ENCODE measurements at places on chromosomes 1 and 21.
A peak's percentile ranks its signal among the peaks of the same experiment; 100 is the strongest.

- DNase-seq, result peak; percentile 68
Observed at GRCh38 chr1:150578272-150579109, 919 bp downstream of the MCL1 start.

GRCh38 chr1:115310581-115311473, 27.2 kb downstream of the NGF start:
- no peak for DNase-seq

GRCh38 chr1:247211339-247211738, 39.5 kb upstream of the ZNF124 start:
- DNase-seq, result no peak

- DNase-seq, result no peak
Observed at GRCh38 chr1:23556635-23557470, 2.4 kb downstream of the ID3 start.

GRCh38 chr1:4674117-4674516, 19.7 kb downstream of the AJAP1 start:
- DNase-seq, result no peak

GRCh38 chr1:40095806-40096205, 1.2 kb downstream of the PPT1 start:
- DNase-seq, result no peak

DNA sequence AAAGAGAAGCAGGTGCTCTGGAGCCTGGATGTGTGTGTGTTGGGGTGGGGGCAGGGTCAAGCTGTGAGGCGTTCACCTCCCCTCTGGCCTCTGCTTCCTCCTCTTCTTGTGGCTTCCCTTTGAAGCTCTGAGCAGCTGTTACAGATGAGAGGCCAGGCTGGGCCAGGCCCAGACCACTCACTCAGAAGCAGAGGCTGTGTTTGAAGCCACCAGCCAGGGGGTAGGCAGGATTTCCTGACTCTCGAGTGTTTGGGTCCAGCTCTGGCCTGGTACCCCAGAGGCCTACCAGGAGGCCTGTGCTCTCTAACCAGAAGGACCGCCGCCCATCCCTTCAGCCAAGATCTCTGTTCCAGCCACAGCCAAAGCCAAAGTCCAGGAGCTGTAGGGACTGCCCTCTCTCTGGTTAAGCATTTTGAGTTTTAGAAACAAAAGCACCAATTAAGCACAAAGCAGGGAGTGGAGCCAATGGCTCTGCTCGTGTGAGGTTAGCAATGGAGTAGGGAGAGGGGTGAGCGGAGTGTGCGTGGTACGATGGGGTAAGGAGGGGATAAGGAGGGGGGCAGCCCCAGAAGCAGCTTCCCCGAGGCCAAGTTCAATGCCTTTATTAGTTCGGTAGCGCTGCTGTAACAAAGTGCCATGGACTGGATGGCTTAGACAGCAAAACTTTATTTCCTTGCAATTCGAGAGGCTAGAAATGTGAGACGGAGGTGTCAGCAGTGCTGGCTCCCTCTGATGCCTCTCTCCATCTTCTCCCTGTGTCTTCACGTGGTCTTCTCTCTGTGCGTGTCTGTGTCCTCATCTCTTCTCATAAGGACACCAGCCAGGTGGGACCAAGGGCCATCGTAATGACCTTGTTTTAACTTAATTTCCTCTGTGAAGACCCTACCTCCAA, 20.5 kb downstream of the RCSD1 start:
- DNase-seq, result peak; percentile 23

- DNase-seq, result no peak
Observed at GRCh38 chr1:6386371-6386949, 7.1 kb downstream of the ACOT7 start.

- no peak for DNase-seq
Observed at GRCh38 chr1:153341431-153341934, 7.2 kb downstream of the PGLYRP4 start.

- no peak for DNase-seq
Observed at GRCh38 chr21:33268393-33268736, 2.2 kb downstream of the IL10RB start.

GRCh38 chr1:199472018-199472417, 555.5 kb upstream of the NR5A2 start:
- DNase-seq, result no peak

GRCh38 chr1:242876030-242876429, 351.5 kb upstream of the PLD5 start:
- DNase-seq, result no peak

GRCh38 chr21:31284797-31285397, 59.2 kb downstream of the TIAM1 start:
- DNase-seq, result no peak

DNA sequence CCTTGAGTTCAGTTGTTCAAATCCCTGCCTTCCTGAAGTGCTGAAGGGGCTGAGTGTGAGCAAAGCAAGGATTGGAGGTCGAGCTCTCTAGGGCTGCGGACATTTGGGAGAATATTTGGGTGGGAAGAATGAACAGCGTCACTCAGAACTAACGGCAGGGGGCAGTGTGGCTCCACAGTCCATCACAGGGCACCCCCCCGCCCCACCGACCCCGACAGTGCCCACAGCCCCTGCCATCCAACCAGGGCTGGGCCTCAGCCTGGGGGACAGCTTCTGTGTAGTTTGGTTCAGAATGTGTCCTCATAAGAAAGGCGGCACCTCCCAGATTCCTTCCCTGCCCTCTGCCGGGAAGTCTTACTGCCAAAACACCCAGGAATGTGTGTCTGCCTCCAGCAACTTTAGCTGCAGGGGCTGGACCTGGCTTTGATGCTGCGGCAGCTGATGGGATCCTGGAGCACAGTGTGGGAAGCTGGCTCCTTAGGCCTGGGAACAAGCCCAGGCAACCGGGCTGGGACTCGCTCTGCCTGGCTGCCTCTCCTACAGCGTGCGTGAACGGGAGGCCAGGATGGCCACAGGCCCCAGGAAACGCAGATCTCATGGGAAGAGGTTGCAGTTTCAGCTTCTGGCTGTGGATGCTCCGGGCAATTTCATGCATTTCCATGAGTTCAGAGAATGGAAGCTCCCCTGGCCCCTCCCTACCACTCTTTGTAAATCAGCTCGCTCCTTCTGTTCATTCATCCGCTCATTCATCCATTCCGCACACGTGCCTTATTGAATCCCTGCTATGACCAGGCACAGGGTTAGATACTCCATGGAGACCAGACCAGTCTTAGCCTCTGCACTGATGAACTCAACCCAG, 104.9 kb upstream of the TMPRSS2 start:
- DNase-seq, result no peak

All from CD4-positive, alpha-beta T cell treated with Interleukin-17A for 1 hour (primary cell).